ENCODE measurements at places on chromosomes 2 and 18.

GRCh38 chr2:205698286-205699268 is 16.3 kb downstream of the NRP2 start:
- no peak for DNase-seq

- no peak for DNase-seq
These were observed 35.5 kb upstream of the TTR start for GRCh38 chr18:31555971-31556747.

DNA sequence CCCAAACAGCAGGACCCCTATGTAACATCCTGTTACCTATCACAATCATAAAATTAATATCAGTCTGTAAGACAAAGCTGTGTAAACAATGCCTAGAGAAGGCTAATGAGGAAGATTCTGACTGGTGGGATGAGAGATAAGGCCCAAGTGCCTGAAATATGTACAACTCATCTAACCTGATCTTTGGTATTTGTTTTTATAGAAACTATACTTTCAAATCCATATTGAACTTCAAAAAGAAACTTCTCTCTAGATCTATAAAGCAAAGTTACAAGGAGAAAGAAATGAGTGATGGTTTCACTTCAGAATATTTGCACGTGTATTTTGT is 36.1 kb upstream of the ITGA4 start:
- DNase-seq = no peak

GRCh38 chr2:213107728-213108127 is 43.7 kb downstream of the IKZF2 start:
- DNase-seq = no peak

DNA sequence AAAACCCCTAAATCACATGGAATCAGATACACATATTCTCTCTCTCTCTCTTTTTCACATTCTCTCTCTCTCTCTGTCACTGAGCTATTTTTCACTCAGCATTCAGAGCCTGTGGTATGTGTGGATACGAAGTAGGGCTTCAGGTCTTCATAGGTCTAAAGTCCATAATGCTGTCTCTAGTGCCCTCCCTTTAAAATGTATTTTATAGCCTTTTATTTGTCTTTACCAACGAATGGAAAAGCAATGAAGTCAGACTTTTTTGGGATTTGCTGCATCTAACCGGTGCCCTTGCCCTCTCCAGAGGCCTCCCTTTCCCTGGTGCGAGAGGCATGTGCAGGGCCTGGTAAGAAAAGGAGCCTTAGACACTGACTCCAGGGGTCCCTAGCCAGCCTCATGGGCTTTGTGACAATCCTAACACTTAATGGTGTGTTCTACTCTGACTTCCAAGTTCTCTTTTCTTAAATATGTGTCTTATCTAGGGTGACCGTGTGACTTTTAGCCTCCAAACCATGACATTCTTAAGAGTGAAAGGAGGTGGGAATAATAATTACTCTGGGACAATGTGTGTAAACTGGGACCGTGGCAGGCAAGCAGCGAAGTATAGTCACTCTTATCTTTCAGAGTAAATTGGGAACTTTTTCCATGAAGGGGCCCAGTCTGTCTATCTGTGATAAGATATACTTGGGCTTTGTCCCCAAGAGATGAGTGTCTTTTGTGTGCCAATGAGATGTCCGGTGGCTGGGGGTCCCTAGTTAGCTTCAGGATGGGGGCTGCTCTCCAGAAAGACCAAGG is 101.1 kb downstream of the B3GNT2 start:
- no peak for DNase-seq

- no peak for DNase-seq
These were observed 101.8 kb downstream of the SH3BP4 start for GRCh38 chr2:235053651-235054050.

DNA sequence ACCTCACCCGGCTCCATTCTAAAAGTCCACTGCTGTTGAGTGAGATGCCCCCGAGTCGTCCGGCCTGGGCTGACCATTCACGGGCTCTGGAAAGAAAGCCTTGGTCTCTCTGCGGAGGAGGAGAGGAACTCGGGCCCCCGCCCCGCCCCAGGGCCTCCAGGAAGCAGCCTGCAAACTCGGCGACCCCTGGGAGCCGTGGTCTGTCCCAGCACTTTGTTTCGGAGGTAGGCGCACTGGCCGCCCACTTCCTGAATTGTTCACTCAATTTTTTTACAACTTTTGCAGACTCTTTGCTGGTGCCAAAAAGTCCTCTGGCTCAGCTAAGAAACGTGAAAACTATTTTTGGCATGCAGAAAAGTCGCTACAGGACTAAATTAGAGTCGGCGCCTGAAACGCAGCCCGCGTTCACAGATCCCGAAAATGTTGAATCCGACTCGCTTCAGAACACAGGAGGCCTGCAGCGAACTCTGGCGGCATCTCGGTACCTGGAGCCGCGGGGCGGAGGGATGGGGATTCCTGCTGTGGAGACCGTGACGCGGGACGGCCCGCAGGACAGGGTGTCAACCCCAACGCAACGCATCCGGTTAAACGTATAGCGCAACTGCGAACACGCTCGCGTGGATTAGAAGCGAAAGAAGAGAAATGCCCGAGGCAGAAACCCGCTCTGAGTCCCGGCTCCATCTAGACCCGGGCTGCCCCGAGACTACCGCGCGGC is 1.5 kb downstream of the PXDN start:
- DNase-seq = no peak

DNA sequence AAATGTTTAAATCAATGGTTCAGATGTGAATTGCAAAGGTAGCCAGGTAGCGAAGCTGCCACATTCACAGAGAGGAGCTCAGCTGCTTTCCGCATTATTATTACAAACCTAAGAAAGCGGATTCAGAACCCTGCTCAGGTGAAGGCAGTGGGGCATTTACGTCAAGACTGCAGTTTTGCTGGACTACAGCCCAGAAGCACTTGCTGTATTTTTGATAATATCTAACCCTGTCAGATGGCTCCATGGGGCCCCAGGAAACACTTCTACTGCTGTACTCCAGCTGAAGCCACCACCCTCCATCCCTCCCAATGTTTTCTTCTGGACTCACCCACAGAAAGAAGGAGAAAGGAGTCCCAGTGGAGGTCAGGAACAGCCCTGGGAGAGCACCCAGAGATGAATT is 96.9 kb downstream of the TPO start:
- no peak for DNase-seq

DNA sequence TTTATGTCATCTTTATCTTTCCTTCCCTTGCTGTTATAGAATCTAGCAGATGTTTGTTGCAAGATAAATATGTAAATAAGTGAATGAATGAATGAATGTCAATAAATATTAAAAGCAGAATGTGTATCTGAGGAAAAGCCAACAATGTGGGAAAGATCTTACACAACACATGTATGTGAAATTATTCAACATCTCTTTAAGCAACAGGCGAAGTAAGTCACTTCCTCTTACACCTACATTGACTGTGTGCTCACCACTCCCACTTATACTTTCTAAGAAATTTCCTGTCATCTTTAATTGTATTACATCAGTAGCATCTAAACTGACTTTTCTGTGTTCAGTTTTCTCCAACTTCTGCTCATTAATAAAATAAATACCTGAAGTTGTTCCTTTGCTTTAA is 43.0 kb downstream of the RAD51AP2 start:
- no peak for DNase-seq

- DNase-seq = no peak
These were observed 24.7 kb upstream of the TOGARAM2 start for GRCh38 chr2:28956415-28956826.

GRCh38 chr18:44777457-44778192 is 96.9 kb downstream of the SETBP1 start:
- DNase-seq = no peak

DNA sequence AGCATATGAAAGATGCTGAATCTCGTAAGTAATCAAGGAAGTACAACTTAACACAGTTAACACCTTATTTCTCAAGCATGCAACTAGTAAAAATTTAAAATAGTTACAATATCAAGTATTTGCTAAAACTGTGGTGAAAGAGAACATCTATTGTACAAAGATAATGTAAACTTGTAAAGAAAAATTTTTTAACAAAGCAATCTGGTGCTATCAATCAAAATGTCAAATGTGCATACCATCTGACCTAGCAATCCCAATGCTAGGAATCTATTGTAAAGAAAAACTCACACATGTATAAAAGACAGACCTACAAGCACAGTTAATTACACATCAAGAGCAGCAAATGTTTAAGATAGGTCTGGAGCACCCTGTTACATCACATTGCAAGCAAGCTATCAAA is 90.1 kb downstream of the SLC66A3 start:
- DNase-seq = no peak

GRCh38 chr18:69648486-69648885 is 247.8 kb downstream of the DOK6 start:
- DNase-seq = no peak

DNA sequence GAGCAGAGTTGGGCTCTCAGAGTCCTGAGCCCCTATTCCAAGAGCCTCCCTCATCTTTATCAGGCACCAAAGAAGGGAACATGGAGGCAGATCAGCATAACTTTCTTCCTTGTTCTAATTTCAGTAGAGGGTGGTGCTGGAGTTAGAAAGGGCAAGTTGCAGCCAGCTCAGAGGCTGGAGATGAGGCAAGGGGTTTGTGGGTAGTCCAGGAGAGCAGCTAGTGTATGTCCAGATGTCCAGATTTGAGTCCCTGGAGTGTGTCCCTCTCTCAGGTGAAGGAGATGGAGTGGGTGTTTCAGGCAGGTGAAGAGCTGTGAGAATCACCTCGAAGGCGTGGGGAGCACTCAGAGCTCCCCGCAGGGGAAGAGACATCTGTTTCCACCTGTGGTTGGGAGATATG is 478 bp upstream of the PRKAG3 start:
- DNase-seq = no peak

GRCh38 chr18:59459369-59460071 is 100.5 kb upstream of the LMAN1 start:
- no peak for DNase-seq

- DNase-seq = no peak
These were observed 23.7 kb downstream of the FARP2 start for GRCh38 chr2:241379481-241380480.

DNA sequence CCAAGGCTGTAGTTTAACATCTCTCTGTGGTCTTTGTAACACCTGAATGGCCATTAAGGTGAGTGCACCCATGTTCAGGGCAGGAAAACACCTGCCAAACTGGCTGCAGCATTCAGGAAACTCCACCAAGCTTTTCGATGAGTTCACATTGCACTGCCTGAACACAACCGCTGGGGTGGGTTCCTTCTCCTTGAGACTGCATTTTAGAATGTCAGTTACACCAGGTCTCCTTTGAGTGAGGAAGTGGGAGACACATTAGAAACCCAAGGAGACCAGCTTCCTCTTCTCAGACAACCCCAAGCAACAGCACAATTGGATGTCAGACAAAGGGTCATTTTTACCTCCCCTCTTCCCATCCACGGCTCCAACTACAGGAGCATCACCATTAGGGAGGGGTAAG is 35.2 kb downstream of the CYRIA start:
- no peak for DNase-seq

DNA sequence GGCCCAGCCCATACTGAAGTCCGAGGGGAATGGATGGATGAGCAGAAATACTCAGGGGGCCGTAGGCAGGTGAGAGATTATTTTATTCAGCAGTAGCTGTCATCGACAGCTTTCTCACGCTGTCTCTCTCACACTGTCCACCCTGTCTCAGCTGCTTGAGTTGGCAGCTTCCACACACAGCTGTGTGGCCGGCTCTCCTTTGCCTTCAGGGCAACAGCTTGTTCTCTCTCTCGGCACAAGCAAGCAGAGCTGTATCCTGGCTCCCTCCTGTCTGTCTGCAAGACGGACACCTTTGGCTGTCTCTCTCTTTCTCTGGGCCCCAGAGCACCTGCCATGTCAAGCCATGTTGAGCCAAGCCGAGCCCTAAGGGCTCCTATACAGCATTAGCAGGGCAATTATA is 9.8 kb upstream of the PAPOLG start:
- no peak for DNase-seq

DNA sequence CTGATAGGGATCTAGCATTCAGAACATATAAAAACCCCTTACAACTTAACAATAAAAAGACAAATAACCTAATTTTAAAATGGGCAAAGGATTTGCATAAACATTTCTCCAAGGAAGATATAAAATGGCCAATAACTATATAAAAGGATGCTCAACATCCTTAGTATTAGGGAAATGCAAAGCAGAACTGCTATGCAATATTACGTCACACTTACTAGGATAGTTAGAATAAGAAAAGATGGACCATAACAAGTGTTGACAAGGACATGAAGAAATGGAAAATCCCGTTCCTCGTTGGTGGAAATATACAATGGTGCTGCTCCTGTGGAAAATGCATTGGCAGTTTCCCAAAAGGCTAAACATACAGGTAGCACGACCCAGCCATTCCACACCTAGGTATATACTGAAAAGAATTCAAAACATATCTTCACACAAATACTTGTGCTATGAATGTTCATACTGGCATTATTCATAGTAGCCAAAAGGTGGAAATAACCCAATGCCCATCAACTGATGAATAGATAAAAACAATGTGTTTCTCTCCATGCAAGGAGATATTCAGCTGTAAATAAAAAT is 48.2 kb upstream of the REV1 start:
- no peak for DNase-seq

DNA sequence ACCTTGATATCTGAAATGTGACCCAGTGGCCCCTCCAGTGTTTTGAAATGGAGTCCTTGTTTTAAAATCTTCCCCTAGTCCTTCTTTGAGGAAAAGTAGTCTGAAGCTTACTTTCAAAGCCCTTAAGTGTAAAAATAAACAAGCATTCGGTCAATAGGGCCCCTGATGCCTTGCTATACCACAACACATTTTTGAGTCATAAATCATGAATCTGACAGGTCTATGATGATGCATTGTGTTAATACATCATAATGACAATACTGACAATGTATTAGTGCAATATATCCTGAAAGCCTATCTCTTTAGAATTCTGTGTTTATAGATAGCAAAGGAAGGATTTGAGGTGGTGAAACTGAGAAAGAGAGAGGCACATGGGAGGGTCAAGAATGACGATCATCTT is 464.2 kb downstream of the MEIS1 start:
- DNase-seq = no peak

- no peak for DNase-seq
These were observed 193.8 kb upstream of the RND3 start for GRCh38 chr2:150681120-150681804.

DNA sequence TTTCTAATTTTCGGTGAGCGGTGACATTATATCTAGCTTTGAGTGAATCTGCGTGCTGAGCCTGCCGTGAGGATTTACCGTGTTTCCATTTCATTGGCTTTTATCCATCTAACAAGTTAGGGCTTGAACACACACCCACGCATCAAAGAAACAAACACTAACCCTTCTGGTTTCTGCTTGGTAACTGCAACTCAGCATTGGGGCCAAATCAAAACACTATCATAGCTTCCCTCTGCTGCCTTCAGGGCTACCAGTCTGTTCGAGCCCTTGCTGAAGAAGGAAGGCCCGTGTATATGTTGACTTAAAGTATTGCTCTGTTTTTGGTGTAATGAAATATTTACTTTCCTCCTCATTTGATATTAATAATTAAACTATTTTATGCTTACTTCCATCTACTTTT is 227.2 kb downstream of the PHLPP1 start:
- no peak for DNase-seq

DNA sequence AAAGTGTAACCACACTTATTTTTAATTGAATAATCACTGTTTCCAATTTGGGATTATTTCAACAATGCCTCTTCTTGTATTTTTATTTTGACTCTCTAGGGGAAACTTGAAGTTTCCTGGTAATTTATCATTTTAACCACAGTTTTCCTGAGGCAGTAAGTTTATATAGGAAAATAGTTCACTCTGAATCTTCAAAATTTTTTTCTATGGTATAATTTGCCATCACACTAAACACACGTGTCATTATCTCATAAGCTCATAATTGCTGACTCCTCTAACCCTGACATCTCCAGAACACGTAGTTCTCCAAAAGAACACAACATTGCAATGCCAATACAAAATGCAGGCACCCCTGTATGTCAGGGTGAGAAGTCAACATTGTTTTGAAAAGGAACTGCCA is 102.2 kb upstream of the FZD7 start:
- no peak for DNase-seq
